ENCODE measurements at places on chromosomes 3 and 15.

DNA sequence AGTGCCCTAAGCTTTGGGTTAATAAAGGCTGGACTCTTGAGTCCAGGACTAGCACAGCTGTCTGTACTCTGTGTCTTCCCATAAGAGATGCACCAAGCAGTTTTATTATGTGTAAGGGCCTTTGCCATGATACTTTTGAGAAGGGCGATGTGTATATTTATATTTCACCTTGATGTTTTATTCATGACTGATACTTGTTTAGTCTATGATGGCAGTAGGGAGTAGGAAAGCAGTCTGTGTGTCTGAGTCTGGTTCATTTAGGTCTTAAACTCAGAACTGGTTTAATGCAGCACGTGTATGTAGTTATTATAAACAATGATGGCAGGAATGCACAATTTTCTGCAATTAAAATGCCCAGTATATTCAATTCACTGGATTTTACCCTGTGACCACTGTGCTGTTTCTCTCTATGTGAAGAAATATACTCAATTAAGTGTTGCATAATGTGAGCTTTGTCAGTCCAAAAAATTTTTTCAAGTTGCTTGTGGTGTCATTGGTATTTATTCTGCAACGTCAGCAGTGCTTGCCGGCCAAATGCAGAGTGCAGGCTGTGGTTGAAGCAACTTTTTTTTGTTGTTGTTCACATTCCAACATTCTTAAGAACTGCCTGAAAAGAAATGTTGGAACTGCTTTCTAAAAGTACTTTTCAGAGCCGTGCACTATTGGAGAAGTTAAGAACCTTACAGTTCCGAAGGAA is 423.7 kb upstream of the SEMA6D start:
- no peak for DNase-seq

GRCh38 chr15:55897560-55898336 is 95.7 kb downstream of the NEDD4 start:
- DNase-seq: peak; percentile 1

DNA sequence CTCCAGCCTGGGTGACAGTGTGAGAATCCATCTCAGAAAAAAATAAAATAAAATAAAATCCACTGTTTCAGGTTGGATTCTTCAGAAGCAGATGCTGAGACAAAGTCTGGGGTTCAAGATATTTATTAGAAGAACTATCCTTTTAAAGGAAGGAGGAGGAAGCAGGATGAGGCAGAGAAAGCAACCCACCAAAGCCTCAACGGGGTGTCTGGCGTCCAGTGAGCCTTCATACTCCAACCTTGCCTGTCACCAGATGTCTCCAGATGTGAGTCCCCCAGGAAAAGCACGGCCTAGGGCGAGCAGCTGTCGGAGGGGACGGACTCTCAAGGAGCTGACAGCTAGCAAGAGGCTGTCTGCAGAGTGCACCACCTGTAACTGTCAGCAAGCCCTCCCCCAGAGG is 37.3 kb downstream of the MB21D2 start:
- no peak for DNase-seq

- no peak for DNase-seq
Observed at GRCh38 chr3:37997342-37997741, 6.8 kb downstream of the VILL start.

DNA sequence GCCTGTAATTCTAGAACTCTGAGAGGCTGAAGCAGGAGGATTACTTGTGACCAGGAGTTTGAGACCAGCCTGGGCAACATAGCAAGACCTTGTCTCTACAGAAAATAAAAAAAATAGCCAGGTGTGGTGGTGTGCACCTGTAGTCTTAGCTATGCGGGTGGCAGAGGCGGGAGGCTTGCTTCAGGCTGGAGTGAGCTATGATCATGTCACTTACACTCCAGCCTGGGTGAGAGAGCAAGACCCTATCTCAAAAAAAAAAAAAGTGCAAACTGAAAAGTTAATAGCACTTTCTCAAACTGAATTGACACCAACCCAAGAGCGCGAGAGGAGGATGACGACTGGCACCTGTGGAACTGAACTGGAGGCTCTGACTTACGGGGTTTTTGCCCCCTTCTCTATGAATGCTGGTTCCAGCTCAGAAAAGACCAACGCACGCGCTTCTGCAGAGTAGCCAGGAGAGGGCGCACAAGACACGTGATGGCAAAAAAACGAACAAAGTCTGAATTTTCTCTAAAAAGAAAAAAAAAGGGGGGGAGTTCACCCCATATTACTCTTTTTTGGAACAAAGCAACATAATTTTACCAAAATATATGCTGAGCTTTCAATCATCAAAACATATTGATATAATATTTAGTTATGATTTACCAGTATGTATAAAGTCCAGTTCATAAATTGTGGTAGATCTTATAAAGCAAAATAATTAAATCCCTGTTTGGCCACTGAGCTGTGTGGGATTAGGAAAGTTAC is 23.7 kb downstream of the CFAP92 start:
- DNase-seq: peak; percentile 33

DNA sequence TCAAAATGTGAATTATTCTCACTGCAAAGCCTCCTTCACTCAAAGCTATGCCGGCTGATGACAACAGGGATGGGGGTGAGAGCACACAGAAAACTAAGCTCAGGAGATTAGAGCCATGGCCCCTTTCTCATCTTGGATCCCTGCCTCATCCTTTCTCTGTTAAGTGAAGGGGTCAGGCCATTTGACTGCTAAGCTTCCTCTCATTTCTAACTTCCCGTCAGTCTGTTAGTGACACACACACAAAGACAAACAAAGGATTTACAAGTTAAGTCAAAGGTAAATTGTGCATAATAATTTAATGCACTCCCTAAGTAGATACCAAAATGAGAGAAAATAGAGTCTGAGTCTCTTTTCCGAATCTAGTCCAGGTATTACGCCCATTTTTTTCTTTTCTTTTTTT is 1.2 kb downstream of the SS18L2 start:
- no peak for DNase-seq

GRCh38 chr3:36944641-36945270 is at the start of gene TRANK1:
TSS of gene TRANK1 (minus strand) at chr3:36945054. CDS start at chr3:36944809, 245 bp downstream.
- DNase-seq: peak; percentile 64

DNA sequence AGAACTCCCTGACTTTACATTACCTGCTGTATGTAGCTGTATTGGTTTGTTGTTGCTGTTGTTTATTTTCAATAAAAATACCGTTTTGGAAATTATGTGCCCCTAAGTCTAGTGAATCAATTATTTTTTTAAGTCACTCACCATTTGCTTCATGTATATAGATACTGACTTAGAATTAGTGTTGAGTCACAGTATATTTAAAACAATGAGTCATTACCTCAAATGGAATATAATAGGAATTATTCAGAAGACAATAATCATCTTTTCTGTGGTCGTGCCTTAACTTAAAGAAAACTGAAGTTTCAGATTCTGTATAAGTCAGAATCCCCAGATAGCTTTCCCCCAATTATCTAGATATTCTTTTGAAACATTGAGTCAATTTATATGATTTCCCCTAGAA is 21.0 kb upstream of the ALDH1A2 start:
- no peak for DNase-seq

DNA sequence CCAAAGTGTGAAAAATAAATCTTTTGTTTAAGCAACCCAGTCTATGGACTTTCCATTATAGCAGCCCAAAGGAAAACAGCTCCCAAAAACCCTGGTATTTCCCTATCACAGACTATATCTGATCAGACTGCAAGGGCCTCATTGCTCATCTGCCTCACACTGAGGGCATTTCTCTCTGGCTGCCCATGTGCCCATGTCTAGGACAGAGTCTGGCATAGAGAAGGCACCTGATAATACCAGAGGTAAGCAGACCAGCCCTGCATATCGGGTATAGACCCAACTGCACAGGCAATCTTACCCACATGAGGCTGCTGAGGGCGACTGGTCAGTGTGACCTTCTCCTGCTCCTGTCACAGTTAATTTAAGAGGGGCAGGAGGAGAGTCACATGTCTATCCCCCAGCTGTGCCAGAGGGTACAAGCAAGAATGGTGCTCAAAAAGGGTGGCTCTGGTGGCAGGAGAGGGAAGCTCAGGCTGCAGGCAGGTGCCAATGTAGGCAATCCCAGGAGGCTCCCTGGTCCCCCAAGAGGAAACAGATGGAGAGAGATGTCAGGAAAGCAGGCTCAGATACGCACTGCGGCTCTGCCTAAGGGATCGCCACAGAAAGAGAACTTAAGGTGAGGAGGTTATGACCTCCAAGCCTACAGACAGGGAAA is 3.1 kb downstream of the CSRNP1 start:
- DNase-seq: no peak

- no peak for DNase-seq
Observed at GRCh38 chr3:116048991-116049390, 396.3 kb downstream of the LSAMP start.

- DNase-seq: no peak
Observed at GRCh38 chr3:16441371-16441875, 72.1 kb downstream of the RFTN1 start.

GRCh38 chr15:67335534-67336222 is 81.1 kb downstream of the IQCH start:
- no peak for DNase-seq

- no peak for DNase-seq
Observed at GRCh38 chr3:513301-513700, 316.7 kb downstream of the CHL1 start.

GRCh38 chr15:39154227-39154638 is 426.6 kb upstream of the THBS1 start:
- no peak for DNase-seq

DNA sequence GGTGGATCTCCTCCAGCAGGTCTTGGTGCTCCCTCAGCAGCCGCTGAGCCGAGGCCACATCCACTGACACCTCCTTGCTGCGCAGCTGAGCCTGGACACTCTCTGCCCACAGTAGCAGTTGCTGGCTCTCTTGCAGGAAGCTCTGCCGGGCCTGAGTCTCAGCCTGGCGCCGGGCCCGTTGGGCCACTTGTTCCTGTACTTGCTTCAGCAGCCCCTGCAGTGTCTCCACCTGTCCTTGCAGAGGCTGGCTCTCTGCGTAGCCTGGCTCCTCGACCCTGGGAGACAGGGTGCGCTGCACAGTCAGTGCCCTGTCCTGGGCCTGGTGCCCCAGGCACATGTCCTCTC is 15.5 kb downstream of the SPTBN5 start:
- DNase-seq: no peak

- no peak for DNase-seq
Observed at GRCh38 chr3:46059432-46059831, 32.1 kb upstream of the XCR1 start.

DNA sequence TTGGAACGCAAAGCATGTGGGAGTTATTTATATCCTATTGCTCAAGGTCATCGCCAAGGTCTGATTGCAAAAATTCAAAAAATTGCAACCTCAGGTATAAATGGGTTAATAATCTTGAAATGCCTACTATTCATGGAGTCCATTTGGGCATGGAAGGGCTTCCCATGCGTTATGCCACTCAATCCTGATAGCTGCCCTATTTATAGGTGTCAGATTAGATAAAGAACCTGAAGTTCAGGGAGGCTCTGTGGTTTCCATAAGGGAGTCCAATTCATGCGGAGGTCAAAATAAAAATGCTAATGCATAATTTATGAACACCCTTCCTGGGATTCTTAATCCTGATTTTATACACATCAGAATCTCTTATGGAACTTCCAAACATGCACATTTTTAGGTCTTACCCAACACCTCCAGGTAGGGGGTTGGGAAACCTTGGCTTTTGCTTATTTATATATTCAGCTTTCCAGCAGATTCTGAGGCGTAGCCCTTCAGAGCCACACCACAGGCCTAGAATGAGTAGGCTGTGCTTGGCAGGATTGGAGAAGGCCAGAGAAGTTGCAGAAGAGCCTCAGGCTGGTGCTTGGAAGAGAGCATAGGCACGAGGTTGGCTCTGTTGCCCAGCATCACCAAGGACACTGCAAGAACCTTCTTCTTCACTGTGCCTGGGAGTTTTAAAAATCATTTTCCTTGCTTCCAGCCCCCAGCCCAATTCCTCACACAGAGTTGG is 324.4 kb upstream of the CFAP20DC start:
- no peak for DNase-seq

- no peak for DNase-seq
Observed at GRCh38 chr15:70306081-70306480, 208.4 kb upstream of the TLE3 start.

- no peak for DNase-seq
Observed at GRCh38 chr3:33624756-33625155, 93.3 kb downstream of the CLASP2 start.

DNA sequence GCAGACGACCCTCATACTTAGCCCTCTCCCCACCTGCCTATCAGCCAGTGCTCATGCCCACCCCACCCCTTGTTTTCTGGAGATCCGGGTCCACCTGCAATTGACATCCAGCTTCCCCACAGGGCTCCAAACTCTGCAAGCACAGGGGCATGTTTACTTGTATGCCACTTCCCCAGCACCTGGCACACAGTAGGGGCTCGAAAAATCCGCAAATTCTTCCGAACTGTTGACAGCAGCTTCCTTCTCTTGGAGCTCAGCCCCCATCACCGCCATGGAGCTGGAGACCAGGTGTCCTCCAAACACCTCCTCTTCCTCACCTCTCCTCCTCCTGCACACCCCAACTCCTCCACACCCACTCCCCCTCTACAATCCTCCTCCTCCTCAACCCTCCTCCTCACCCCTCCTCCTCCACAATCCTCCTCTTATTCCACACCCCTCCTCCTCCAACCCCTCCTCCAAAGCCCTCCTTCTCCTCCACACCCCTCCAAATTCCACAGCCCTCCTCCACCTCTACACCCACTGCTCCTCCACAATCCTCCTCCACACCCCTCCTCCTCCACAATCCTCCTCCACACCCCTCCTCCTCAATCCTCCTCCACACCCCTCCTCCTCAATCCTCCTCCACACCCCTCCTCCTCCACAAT is 70.4 kb upstream of the BLM start:
- no peak for DNase-seq

DNA sequence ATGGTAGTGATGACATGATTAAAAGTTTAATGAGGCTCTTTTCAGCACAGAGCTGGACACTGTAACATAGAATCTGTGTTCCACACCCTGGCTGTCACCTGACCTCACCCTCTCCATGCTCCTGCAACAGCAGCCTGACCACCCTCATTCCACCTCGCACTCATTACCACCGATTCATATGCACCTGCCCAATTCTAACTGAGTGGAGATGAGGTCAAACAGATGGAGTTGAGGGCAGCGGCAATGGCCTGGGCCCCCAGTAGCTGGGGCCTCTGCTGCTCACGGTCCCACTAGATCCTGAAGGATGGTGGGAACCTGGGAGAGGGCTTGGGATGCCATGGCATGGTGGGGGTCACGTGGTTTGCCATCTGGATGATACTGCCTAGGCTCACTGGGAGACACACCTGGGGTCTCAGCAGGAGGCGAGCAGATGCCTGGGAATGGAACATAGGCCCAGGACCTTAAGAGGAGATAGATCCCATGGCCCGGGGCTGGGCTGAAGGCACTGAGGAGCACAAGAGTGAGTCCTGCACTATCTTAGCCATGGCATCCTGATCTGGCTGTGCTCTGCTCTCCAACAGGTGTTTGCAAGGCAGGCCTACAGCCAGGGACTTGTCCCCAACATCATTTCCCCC is 1.3 kb downstream of the SCN5A start:
- DNase-seq: no peak

GRCh38 chr3:16885593-16886302 is 993 bp downstream of the PLCL2 start:
- DNase-seq: no peak

- DNase-seq: peak; percentile 28
Observed at GRCh38 chr3:197736010-197736490, 654 bp downstream of the RUBCN start.

- DNase-seq: no peak
Observed at GRCh38 chr3:32354362-32354778, 37.3 kb upstream of the CMTM7 start.

Measured in activated CD4-positive, alpha-beta T cell treated with anti-CD3 and anti-CD28 coated beads for 24 hours (primary cell).